ENCODE measurements at places on chromosomes 3 and 15.
A peak's percentile ranks its signal among the peaks of the same experiment; 100 is the strongest.

DNA sequence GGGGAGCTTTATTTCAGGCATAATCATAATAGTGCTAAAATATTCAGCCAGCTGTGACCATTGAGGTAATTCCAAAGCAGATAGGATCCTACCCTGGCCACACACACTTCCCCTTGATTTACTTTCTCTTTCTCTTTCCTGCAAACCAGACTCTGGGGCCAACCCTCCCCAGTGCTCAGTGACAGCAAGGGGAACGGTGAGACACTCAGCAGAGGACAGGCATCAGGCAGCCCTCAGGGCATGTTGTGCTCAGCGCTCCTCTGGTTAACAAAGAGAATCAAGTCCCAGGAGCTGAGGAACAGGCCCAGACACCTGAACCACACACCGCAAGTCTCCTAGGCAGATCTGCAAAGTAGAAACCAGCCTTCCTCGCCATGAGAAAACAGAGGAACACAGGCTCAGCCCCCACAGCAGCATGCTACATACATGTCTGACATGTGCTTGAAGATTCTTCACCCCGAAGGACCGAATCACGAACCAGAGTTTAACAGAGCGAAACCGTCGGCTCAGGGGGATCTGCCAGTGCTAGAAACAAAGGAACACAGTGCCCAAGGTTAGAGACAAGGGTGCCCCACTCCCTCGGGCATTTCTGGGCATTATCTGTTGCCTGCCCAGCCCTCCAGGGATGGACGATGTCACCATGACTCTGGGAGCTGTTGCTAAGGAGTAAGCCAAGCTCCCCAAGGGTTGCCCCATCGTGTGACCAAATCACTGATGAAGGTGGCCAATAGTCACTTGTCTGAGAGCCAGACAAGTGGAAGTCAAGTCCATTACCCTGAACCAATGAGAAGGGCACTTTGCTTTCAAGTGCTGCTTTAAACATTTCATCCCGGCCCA lies 17.5 kb downstream of the HDC start:
- DNase-seq = peak; percentile 88

- DNase-seq = no peak
These were observed 67.1 kb downstream of the CEMIP start for GRCh38 chr15:80846031-80846815.

DNA sequence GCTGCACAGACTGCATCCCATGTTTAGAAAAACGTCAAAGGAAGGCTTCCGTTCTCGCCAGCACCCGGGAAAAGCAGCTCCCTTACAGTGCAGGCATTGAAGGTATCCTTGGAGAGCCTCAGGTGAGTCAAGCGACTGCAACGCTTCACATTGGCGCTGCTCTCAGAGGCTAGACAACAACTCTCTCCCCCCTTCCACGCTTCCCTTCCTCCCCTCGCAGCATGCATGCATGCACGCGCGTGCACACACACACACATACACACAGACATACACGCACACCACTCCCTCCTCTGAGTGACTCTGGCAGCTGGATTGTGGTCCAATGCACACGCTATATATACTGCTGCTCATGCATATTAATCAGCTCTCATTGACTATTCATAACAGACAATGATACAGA lies 191.1 kb downstream of the PDZRN3 start:
- no peak for DNase-seq

DNA sequence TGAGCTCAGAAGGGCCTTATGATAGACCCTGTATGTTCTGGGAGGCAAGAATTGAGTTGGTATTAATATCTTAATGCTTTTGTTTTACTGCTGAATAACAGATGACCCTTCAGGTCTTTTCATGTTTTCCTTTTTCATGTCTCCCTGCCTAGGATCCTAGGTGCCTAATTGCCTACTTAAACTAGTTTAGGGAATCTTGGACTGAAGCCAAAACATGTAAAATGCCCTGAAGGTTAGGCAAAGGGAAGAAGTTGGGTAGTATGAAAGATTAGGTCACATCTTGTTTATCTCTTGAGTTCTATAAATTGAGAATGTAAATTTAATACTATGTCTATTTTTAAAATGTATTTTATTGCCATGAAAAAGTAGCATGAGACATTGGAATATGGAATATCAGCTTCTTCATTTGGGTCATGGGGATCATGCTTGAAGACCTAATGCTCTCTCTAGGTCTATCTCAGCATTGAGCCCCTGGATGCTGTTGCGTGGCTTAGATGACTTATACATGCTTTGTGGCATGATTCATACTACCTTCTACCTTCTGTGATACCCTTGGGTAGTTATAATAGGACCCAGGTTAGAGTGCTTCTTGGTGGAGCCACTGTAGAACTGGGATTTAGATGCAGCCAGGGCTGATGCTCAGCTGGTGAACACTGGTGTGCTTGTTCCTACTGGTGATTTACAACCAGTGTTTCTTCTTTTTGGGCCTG lies 26.4 kb downstream of the RBM6 start:
- no peak for DNase-seq

DNA sequence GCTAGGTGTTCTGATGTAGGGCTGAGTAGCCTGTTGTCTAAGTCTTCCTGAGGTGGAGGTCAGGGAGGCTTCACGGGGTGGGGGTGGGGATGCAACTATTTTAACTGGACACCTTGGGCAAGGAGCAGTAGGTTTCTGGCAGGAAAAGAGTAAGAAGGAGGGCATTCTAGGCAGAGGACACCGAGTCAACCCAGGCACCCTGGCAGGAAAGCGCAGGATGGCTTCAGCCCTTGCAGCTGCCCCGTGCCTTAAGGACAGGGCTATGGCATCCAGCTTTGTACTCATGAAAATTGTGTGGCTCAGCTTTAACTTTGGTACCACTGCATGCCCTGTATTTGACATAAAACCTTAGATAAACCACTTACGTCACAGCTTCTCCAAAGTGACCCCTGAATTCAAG lies 6.4 kb upstream of the FILIP1L start:
- DNase-seq = no peak

DNA sequence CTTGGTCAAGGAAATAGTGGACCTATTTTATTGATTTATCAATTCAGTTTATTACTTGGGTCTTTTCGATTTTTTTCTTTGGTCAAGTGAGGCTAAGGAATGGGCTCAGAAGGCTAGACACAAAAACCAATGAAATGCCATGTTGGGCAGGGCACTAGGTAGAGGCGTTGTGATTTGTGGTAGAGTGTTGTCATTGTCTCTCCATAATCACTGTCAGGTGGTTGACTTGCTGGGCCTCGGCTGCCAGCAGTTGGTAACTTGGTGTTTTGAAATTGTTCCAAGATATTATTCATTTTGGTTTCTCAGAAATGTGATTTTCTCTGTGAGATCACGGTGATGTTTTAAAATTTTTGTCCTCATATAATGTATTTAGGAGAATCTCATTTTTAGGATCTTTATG lies 173.6 kb downstream of the KLHL25 start:
- DNase-seq = no peak

DNA sequence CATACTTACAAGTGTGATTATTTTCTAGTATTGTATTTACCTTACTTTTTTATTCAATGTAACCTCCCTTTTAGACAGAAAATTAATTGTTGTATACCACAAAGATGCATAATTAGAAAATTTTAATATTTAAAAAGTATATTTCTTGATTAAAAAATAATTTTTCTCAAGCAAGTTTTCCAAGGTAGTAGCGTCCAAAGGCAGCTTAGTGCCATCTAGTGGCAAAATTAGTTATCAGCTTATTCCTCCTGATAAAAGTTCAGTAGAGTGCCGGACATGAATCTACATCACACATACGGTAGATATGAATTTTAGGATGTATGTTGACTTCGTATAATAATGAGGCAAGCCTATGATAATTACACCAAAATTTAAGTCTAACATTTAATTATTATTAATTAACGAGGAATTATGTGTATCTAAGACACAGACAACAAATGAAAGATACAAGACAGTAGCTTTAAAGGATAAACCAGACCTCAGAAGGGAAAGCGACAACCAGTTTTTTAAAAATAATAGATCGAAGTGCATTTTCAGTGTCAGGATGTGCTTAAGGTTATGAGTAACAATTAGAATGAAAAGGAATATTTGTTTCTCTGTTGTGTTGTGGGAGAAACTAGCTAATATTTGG lies 405.9 kb downstream of the ROBO1 start:
- DNase-seq = no peak

DNA sequence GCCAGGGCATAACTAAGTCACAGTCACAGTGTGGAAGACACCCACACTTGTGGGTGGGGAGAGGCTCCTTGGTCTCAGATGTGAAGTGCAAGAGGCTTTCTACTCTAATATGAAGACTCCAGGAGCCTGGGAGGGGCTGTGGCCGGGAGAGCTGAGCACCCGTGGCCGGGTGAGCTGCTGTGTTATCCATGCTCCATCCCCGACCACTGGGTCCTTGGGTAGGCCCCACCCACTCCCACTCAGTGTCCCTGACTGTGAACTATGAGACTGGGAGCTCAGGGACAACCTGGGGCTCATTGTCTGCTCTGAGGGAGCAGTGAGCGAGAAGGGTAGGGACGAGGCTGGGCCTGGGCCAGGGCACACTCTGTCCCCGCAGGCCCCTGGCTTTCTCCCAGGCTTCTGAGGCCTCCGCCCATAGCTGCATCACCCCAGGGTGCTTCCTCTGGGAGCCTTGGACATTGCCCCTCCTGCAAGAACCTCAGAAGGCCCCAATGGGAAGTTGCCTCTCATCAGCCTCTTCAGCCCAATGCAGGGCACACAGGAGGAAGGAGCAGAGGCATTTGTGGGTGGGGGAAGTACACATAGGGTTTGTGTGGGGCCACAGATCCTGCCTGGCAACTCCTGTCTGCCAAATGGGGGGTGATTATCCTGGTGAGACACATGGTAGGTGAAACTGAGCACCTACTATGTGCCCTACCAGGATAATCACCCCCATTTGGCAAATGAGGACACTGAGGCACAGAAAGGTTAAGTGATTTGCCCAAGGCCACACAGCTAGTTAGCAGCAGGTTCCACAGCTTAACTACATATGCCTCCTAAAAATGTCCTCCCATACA lies 2.4 kb downstream of the ANPEP start:
- DNase-seq = no peak

- DNase-seq = no peak
These were observed 2.1 kb upstream of the GNAT1 start for GRCh38 chr3:50189274-50189673.

DNA sequence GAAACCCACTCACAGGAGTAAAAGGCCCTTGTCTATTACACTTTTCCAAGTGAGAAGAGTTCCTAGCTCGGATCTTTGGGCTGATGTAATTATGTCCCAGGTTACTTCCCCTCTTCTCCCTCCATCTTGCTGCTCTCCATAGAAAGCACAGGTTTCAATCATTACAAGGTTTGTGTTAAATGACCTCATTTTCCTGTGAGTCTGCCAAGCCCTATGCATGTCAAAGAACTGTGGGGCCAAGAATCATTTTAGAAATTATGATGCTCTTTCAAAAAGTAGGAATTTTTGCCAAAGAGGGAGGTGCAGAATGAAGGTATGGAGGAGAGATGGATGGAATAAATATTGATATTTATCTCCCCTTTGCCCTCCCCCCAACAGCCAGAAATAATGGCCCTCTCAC lies 129.3 kb upstream of the TPM1 start:
- no peak for DNase-seq

- no peak for DNase-seq
These were observed 25.7 kb upstream of the GALNT15 start for GRCh38 chr3:16148783-16149182.

GRCh38 chr3:74295479-74295878 lies 319.0 kb downstream of the CNTN3 start:
- no peak for DNase-seq

DNA sequence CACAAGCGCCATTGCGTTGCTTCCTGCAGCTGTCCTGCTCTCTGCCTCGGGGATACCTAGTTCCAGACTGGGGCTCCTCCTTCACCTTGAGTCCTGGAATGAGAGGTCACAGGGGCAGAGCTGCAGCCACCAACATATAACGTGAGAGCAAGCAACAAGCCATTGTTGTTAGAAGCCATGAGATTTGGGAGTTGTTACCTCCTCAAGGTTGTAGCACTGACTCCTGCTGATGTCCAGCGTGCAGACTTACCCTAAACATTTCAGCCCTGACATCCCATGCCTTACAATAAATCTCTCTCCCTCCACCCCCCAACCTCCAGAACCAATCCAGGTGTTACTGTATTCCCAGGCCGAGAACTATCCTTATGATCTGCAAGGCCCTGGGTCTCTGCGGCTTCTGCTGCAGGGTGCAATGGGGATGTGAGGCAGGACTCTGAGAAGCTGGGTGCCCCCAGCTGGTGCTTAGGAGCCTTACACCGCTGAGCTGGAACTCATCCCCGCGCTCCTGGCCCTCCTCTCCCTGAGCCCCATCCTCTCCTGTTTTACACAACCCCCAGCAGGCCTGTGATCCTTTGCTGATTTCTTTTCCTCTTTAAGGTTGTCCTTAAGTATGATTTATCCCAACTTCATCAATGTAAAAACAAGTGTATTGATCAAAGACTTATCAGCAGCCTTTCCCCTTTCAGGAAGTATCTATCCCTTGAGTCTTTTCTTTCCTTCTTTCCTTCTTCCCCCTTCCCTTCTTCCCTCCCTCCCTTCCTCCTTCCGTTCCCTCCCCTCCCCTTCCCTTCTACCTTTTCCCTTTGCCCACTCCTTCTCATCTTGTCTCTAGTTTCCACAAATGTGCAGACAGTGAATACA lies 84.2 kb upstream of the ABHD2 start:
- DNase-seq = no peak

GRCh38 chr3:73074781-73075180 lies 13.3 kb downstream of the EBLN2 start:
- DNase-seq = no peak

- DNase-seq = no peak
These were observed 18.7 kb upstream of the PDCD6IP start for GRCh38 chr3:33779751-33780150.

- DNase-seq = no peak
These were observed 16.7 kb downstream of the DIPK2A start for GRCh38 chr3:143988306-143988705.

GRCh38 chr3:51896607-51897305 lies 6.4 kb downstream of the IQCF1 start:
- DNase-seq = no peak

- DNase-seq = peak; percentile 16
These were observed 44.8 kb upstream of the HES1 start for GRCh38 chr3:194091141-194091540.

DNA sequence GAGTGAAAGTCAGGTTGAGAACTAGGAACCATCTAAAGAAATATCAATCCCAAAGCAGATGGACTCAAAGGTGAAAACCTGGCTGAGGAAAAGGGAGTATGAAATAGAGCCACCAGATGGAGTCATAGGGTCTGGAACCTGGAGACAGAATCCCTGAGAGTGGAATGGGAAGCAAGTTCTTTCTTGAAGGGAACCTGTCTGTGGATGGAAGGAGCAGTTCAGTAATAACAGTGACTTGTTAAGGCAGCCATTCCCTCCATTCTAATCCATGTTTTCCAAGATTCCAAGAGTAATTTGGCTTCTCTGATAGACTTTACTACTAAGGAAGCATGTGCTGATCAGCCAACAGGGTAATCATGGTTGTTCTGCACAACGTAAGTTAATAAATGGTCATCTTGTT lies 22.5 kb upstream of the AQP9 start:
- no peak for DNase-seq

GRCh38 chr3:53729618-53730017 lies 116.6 kb downstream of the CHDH start:
- DNase-seq = no peak

- DNase-seq = no peak
These were observed 10.8 kb downstream of the IP6K1 start for GRCh38 chr3:49775538-49775937.

All from bone marrow (tissue), 2 donors.